ENCODE measurements at places on chromosomes 1 and 21. TPM values are rescaled to one million over a fixed set of nuclear protein-coding genes. Genes with fewer than 3 reads are reported as not detected.

- H3K4me3 ChIP-seq: no peak overlapping the region
- no peak for DNase-seq
- no peaks in the 10 kb centered on the region for H3K4me1 ChIP-seq
- no peaks in the 10 kb centered on the region for H3K27me3 ChIP-seq
Measured at GRCh38 chr1:4549930-4550329, 104.5 kb upstream of the AJAP1 start.

Gene OR2T11
- not detected for total RNA-seq

GRCh38 chr1:73205294-73205973 is 923.1 kb upstream of the NEGR1 start:
- H3K36me3 ChIP-seq: no peaks in the 10 kb centered on the region
- H3K4me1 ChIP-seq: no peaks in the 10 kb centered on the region
- H3K4me3 ChIP-seq: no peak overlapping the region
- no peak for DNase-seq

GRCh38 chr1:41642922-41643821 is 158.7 kb upstream of the EDN2 start:
- no peak overlapping the region for H3K27ac ChIP-seq
- H3K36me3 ChIP-seq: no peaks in the 10 kb centered on the region
- peaks cover 2% of the 10 kb centered on the region for H3K27me3 ChIP-seq
- peaks cover 20% of the 10 kb centered on the region for H3K4me1 ChIP-seq
- no peak overlapping the region for H3K4me3 ChIP-seq
- DNase-seq: no peak

DNA sequence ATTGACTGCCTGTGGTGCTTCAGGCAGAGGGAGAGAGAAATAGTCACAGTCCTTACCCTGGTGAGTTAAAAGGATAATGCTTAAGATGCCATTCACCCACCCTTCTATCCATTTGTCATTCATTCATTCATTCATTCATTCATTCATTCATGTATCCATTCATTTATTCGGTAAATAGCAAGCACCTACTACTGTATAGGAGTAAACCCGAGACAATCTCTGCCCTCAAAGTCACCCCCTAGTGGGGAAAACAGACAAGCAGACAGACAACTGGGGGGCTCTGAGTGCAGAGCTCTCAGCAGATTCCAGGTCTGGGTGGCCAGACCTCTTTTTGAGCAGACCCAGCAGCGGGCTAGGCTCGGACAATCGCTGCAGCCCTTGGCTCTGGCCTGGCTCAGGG is 14.1 kb upstream of the ACTL8 start:
- H3K27ac ChIP-seq: no peak overlapping the region
- no peak overlapping the region for H3K4me3 ChIP-seq
- peaks cover 8% of the 10 kb centered on the region for H3K4me1 ChIP-seq
- no peak for DNase-seq
- peaks cover 27% of the 10 kb centered on the region for H3K27me3 ChIP-seq

DNA sequence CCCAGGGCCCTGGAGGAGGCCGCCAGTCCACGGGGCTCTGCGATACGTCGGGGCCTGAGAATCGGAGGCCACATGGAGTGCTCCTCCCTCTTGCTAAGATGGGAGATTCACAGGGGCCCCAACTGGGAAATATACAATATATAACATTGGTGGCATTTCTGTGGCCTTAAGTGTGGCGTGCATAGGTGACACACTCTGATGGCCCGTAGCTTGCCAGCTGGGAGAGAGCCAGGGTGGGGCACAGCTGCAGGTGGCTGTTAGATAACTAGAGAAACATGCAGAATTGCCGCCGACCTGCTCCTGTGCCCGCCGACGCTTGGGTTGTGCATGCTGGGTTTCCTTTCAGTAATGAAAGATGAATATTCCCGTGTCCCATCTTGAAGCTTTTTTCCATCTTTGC is 30.1 kb downstream of the UMODL1 start:
- H3K4me3 ChIP-seq: no peak overlapping the region
- H3K27ac ChIP-seq: no peak overlapping the region
- no peaks in the 10 kb centered on the region for H3K27me3 ChIP-seq
- peaks cover 38% of the 10 kb centered on the region for H3K4me1 ChIP-seq
- H3K36me3 ChIP-seq: no peaks in the 10 kb centered on the region

Gene MAP10
- not detected for total RNA-seq

- H3K4me3 ChIP-seq: no peak overlapping the region
- DNase-seq: no peak
- H3K4me1 ChIP-seq: peaks cover 33% of the 10 kb centered on the region
- H3K27ac ChIP-seq: no peak overlapping the region
- no peaks in the 10 kb centered on the region for H3K36me3 ChIP-seq
- H3K27me3 ChIP-seq: peaks cover 1% of the 10 kb centered on the region
Measured at GRCh38 chr21:37874904-37875780, 41.1 kb downstream of the KCNJ6 start.

Gene TMEM240
- total RNA-seq: 4.8 TPM

GRCh38 chr1:90325168-90325567 is 330.3 kb downstream of the ZNF326 start:
- H3K36me3 ChIP-seq: no peaks in the 10 kb centered on the region
- no peak overlapping the region for H3K27ac ChIP-seq
- H3K4me3 ChIP-seq: no peak overlapping the region
- H3K4me1 ChIP-seq: no peaks in the 10 kb centered on the region
- no peak for DNase-seq

Gene KIAA1614
- total RNA-seq: 2.4 TPM

DNA sequence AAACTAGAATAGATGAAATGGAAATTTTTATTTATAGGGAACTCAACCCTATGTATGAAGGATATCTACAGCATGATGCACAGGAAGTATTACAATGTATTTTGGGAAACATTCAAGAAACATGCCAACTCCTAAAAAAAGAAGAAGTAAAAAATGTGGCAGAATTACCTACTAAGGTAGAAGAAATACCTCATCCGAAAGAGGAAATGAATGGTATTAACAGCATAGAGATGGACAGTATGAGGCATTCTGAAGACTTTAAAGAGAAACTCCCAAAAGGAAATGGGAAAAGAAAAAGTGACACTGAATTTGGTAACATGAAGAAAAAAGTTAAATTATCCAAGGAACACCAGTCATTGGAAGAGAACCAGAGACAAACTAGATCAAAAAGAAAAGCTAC is 7.9 kb downstream of the USP1 start:
- H3K4me3 ChIP-seq: no peak overlapping the region
- peak overlapping the region; percentile 5 for H3K27ac ChIP-seq
- DNase-seq: no peak

Gene IGSF9
- total RNA-seq: not detected

Gene IL23R
- total RNA-seq: not detected

DNA sequence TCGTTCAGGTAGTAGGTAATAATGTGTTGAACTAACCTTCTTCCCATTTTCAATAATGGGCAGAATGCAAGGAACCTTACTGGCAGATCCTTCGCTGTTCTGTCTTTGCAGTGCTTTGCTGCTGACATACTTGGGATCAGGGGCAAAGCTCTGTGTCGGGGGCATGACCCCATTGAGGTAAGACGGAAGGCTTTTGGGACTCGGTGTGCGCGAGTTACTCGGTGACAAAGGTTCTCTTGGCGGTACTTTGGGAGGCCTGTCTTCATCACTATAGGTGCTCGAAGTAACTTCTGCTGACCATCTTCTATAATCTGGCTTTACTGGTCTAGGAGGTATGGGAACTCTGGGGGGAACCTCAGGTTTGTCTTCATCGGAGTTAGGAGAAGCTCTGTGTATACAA is 12.7 kb downstream of the ERRFI1 start:
- H3K27ac ChIP-seq: no peak overlapping the region
- H3K36me3 ChIP-seq: peaks cover 26% of the 10 kb centered on the region
- DNase-seq: no peak
- H3K4me1 ChIP-seq: peaks cover 50% of the 10 kb centered on the region
- H3K4me3 ChIP-seq: no peak overlapping the region

Gene ECM1
- 51.1 TPM for total RNA-seq

Gene CD58
- 9.5 TPM for total RNA-seq

Gene ADCY10
- total RNA-seq: not detected

- H3K4me1 ChIP-seq: no peaks in the 10 kb centered on the region
- no peak for DNase-seq
- no peak overlapping the region for H3K4me3 ChIP-seq
Measured at GRCh38 chr1:17460219-17460618, 20.7 kb upstream of the RCC2 start.

Gene FNBP1L
- 1.1 TPM for total RNA-seq

DNA sequence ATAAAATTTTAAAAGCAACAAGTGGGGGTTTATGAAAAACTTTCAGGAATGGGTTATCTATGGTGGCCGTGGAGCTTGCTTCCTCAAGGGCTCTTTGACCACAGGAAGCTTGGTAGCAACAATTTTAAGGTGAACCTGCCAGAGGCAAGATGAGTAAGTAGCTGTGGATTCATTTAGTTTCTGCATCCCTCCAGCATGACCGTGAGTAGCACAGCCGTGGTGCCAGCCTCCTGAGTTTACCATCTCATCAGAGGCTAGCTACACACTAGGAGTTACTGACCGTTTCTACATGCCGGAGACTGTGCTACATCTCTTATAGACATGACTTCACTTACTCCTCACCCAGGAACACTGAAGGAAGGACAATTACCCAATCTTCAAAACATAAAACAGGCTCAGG is 30.1 kb upstream of the PLEKHG5 start:
- H3K27ac ChIP-seq: peak overlapping the region; percentile 65
- peaks cover 17% of the 10 kb centered on the region for H3K36me3 ChIP-seq
- peaks cover 5% of the 10 kb centered on the region for H3K27me3 ChIP-seq

Gene LAPTM5
- total RNA-seq: 0.74 TPM

- H3K4me1 ChIP-seq: peaks cover 8% of the 10 kb centered on the region
- DNase-seq: no peak
- H3K27me3 ChIP-seq: no peaks in the 10 kb centered on the region
- no peak overlapping the region for H3K4me3 ChIP-seq
Measured at GRCh38 chr21:35340273-35340672, 291.2 kb upstream of the RUNX1 start.

Gene RNF186
- not detected for total RNA-seq

Gene CHIA
- not detected for total RNA-seq

- H3K4me1 ChIP-seq: no peaks in the 10 kb centered on the region
- H3K27ac ChIP-seq: no peak overlapping the region
- H3K27me3 ChIP-seq: peaks cover 1% of the 10 kb centered on the region
Measured at GRCh38 chr1:11842154-11843041, 5.2 kb downstream of the NPPA start.

Gene C1QB
- not detected for total RNA-seq

DNA sequence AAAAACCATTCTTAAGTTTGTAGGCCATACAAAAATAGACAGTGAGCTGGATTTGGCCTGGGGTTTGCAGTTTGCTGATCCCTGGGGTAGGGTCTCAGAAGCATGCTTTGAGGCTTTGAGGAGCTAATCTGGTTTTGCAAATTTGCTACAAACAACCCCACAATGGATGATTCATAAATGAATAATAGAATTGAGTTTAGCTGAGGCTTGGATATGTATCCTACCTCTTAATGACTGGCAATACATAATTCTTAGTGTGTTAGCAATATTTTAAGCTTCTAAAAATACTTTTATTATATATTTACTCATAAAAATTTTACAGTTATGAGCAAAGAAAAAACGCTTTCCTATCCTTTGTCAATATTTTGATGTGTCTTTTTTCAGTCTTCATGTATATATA is 50.6 kb downstream of the ROR1 start:
- no peak for DNase-seq
- H3K36me3 ChIP-seq: peaks cover 5% of the 10 kb centered on the region
- H3K4me1 ChIP-seq: peaks cover 52% of the 10 kb centered on the region
- no peak overlapping the region for H3K4me3 ChIP-seq

- peak overlapping the region; percentile 77 for H3K27ac ChIP-seq
- peaks cover 12% of the 10 kb centered on the region for H3K4me1 ChIP-seq
- H3K4me3 ChIP-seq: peak overlapping the region; percentile 41
- peaks cover 22% of the 10 kb centered on the region for H3K27me3 ChIP-seq
- peak; percentile 65 for DNase-seq
Measured at GRCh38 chr1:115727706-115728249, 40.7 kb downstream of the CASQ2 start.

DNA sequence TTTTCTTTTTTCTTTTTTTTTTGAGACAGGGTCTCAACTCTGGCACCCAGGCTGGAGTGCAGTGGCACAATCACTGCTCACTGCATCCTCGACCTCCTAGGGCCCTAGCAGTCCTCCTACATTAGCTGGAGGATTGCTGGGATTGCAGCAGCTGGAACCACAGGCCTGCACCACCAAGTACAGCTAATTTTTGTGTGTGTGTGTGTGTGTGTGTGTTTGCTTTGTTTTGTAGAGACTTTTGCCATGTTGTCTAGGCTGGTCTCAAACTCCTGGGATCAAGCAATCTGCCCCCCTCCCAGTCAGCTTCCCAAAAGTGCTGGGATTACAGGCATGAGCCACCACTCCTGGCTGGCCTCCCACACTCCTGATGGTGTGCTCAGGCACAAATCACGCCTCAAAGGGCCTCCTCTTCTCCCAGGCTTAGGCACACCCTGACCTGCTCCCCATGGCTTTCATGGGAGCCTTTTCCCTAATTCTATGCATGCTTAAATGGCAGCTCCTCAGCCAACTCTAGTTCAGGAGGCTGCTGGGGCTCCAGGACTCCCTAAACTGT is 9.4 kb downstream of the FAM229A start:
- H3K27me3 ChIP-seq: peaks cover 4% of the 10 kb centered on the region
- peaks cover 56% of the 10 kb centered on the region for H3K4me1 ChIP-seq
- peak overlapping the region; percentile 74 for H3K27ac ChIP-seq

Gene EXTL1
- 8.7 TPM for total RNA-seq

DNA sequence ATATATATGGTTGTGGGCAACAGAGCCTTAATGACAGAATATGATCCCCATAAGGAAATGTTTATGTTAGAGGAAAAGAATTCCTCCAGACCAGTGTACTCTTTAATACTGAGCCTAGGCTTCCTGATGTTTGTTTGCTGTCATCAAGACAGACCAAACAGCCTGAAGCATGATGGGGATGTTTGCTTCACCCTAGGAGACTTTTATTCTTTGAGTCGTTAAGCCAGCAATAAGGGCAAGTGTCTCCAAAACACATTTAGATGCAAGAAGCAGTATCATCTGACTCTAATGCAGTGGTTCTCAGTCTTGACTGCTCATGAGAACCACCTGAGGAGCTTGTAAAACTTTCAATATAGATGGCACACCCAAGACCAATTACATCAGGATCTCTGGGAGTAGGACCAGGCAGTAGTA is 33.1 kb downstream of the UBE2U start:
- H3K4me1 ChIP-seq: peaks cover 7% of the 10 kb centered on the region
- H3K4me3 ChIP-seq: no peak overlapping the region
- H3K27me3 ChIP-seq: no peaks in the 10 kb centered on the region
- H3K36me3 ChIP-seq: no peaks in the 10 kb centered on the region

DNA sequence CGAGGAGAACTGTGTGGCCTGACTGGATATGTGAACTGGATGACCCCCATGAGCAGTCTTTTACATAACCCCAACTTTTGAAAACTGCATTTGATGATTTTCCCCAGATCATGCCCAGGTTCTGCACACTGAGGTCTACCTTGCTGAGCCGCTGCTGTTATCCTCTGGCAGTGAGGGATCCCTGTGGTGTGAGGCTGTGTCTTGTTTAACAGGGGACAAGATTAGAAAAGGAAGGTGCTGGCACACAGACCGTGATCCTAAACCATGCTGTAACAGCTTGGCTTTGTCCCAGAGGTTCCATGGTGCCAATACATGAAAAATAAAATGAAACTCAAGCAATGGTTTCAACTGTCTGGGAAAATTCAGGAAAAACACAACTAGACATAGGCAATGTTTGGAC is 134.2 kb downstream of the ZZZ3 start:
- peaks cover 41% of the 10 kb centered on the region for H3K4me1 ChIP-seq
- no peak overlapping the region for H3K27ac ChIP-seq
- H3K36me3 ChIP-seq: peaks cover 27% of the 10 kb centered on the region
- no peak overlapping the region for H3K4me3 ChIP-seq
- no peak for DNase-seq

- no peak overlapping the region for H3K4me3 ChIP-seq
- H3K27ac ChIP-seq: no peak overlapping the region
- H3K4me1 ChIP-seq: peaks cover 6% of the 10 kb centered on the region
- no peaks in the 10 kb centered on the region for H3K36me3 ChIP-seq
Measured at GRCh38 chr1:199173356-199173755, 534.5 kb downstream of the PTPRC start.

Gene DNAJC28
- total RNA-seq: 1.3 TPM
